Fibroblast of the conjunctiva (primary cell): ENCODE measurements at places on chromosomes 2 and 18.

GRCh38 chr2:70192516-70192915 lies 1.7 kb upstream of the C2orf42 start:
- DNase-seq, result no peak

GRCh38 chr2:171893196-171893823 lies 734 bp downstream of the SLC25A12 start:
- DNase-seq, result no peak

GRCh38 chr2:102110596-102111334 lies 31.8 kb upstream of the IL1R1 start:
- DNase-seq, result no peak

- DNase-seq, result no peak
Observed at GRCh38 chr18:61738488-61738887, 154.3 kb downstream of the RNF152 start.

DNA sequence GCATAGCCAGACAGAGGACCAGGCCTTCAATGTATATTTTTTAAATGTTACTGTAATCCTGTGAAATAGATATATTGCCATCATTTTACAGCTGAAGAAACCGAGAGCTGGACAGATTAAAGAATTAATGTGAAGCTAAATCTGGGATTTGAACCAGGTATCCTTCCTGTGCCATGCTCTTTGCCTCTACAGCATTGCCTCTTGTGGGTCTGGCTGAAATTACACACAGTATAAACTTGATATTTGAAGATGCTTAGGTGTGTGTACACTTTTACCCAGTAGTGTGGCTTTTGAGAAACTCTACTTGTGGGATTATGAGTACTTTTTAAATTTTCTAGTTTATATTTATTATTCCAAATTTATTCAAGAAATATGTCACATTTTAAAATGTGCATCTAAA lies 264.5 kb downstream of the CNTNAP5 start:
- no peak for DNase-seq
